ENCODE measurements at places on chromosomes 13 and 19. TPM values are rescaled to one million over a fixed set of nuclear protein-coding genes. Genes with fewer than 3 reads are reported as not detected.

ANGPTL8 gene
- not detected for total RNA-seq

CBLC gene
- total RNA-seq: 23.1 TPM

SOX21 gene
- not detected for total RNA-seq

METTL21C gene
- not detected for total RNA-seq

ZNF560 gene
- 0.15 TPM for total RNA-seq

SIGLEC10 gene
- not detected for total RNA-seq

DNA sequence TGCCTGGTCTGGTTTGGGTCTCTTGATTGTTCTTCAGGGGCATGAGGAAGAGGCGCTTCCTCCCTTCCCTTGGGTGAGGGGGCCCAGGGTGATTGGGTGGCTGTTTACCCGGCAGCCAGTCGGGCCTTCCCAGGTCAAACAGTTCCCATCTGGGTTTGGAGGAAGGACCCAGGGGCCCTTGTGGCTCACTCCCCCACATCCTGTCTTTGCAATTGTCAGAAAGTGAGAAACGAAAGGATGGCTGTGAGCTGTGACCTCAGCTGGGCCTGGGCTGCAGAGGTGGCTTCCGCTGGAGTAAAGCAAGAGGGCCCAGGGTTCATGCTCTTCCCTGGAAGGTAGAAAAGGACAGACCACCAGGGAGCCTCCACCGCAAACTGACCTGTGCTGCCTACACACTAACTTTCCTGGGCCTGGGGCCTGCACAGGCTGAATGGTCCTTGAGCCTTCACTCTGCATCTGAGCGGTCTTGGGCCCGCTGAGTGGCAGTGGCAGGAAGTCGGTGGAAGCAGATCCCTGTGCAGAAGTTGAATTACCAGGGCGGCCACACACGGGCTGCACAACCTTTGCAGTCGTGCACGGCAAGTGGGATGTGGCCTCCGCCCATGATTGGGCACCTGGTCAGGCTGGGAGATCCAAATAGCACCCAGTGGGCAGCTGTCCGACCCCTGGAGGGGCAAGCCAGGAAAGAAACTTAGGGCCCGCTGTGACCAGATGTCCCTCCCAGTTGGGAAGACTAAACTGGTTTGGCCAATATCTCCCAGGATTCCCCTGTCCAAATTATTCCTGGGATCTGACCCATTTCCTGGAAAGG is 5.3 kb upstream of the CD79A start:
- no peak for DNase-seq

DNA sequence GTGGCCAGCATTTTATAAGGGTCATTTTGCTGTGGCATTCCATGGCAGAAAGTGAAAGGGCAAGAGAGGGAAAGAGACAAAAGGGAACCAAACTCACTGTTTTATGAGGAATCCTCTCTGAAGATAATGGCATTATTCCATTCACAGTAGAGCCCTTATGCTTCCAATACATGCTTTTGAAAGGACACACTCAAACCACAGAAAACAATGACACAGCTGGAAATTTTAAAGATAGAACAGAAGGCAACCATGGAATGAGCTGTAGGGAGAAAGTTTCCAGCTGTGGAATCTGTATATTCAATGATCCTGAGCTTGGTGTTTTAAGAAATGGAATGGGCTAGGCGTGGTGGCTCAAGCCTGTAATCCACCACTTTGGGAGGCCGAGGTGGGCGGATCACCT is 677.4 kb downstream of the SLITRK1 start:
- no peak for DNase-seq

DNA sequence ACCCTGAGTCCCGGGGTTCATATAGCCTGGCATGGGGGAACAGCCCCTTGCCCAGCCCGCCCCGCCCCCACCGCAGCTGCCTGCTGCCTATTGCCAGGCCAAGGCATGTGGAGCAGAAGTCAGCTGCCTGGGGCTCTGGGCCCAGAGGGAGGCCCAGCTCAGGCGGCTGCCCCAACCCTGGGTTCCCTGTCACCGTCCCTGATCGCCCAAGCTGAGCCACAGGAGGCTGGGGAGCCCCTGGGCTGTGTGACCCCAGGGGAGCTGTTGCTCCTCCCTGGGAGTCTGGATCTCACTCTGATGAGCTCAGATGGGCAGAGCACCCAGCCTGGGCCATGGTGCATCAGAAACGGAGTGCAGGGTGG is 1.4 kb downstream of the PLIN4 start:
- DNase-seq: no peak

GRCh38 chr13:98492335-98493041 is 84.4 kb downstream of the STK24 start:
- DNase-seq: no peak

- no peak for DNase-seq
These were observed 104.2 kb downstream of the RAB20 start for GRCh38 chr13:110457361-110457760.

- no peak for DNase-seq
These were observed 2.7 kb downstream of the LILRA4 start for GRCh38 chr19:54335979-54336892.

DNA sequence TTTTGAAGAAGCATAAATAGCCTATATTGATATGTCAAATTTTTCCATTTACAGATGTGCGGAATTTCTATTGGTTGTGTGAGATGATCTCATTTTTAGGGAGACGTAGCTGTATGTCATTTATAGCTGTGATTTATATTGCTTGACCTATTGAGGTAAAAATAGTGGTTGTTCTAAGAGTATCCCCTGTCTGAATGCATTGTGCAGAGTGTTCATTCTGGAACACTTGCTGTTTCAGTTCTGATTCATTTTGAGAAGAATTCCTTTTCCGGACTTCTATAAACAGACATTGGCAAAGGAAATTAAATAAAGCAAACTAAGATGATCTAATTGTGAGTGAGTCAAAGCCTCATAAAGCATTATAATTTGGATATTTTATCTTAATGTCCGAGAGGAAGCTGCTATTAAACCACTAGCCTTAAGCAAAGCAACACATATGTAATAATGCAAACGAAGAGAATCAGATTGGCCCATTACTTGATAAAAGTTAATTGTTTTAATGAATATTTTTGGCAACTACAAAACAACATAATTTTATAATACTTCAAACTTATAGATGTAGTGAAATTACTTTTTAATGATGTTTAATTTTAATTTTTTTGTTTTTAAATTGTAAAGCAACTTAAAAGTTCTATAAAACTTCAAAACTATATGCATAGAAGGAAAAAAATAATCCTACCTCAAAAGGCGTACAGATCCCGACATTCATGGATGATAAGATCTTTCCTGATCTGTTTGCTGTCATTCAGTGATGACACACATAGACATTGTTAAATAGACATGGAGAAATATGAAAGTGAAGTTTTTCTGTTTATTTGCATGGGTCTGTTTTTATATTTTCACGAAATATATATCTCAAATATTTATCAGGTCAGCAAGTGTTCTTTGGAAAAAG is 942.6 kb upstream of the SLC10A2 start:
- peak; percentile 43 for DNase-seq

DNA sequence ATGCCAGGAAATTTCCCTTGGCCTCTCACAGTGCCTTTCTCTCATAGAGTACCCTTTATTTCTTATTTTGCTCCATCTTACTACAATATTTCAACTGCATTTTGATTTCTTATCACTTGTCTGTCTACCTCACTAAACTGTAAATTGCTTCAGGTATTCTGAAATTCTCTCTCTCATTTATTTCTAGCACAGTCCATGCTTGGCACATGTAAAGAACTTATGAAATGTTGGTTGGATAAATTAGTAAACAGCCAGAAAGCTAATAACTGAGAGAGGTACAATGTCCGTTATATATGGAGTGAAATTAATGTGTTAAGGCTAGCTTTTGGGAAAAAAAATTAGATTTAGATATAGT is 138.3 kb upstream of the RFC3 start:
- no peak for DNase-seq

DNA sequence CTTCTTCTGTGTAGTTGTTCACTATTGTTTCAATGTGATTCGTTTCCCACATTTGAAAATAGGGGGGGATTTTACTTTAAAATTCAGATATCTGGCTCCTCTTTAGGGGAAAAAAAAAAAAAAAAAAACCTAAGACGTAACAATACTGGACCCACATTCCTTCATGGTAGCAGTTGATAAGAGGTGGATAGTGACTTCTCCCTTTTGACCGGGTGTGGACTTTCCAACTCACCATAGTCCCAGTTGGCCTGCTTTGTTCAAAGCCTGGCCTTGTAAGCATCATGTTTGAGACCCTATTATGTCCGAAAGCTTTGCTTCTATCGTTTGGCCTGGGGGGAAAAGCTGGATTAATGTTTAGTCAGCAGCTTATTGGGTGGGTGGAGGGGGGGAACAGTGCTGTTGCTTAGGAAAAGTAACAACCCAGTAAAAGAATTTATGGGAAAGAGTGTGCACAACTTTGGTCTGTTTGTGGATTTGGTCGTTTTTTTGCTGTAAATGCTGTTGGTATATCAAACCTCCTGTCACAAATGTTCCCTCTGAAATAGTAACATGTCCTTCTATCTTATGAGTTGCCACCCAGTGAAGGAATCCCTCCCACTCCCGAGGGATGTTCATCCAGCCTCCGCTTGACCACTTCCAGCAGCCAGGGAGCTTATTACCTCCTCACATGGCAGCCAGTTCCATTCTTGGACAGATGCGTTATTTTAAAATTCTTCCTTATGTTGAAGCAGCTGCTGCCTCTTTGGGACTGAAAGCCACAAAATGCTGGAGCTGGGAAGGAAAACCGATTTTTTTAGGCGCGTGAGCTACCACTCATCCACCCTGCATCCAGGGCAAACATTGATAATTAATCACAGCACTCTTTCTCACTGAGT is 10.4 kb downstream of the SAMD4B start:
- DNase-seq: no peak
